ENCODE measurements at places on chromosomes 16 and 17.

DNA sequence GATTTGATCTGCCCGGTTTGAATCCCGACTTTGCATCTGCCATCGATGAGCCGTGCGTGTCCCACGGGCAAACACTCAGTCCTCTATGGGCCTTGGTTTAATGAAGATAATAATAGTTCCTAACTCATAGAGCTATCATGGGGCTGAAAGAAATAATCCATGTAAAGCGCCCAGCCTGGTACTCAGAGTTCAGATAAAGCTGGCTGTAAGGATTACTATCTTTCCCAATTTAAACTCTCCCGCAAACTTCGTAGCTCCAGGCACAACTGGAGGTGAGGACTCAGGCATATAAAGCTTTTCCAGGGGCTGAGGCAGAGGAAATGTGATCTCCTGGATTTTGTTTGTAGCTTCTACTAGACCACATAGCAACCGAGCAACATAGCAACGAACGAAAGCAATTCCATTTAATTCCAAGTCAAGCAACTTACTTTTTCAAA is 16.3 kb downstream of the ALOX15 start:
- peak; percentile 52 for DNase-seq

DNA sequence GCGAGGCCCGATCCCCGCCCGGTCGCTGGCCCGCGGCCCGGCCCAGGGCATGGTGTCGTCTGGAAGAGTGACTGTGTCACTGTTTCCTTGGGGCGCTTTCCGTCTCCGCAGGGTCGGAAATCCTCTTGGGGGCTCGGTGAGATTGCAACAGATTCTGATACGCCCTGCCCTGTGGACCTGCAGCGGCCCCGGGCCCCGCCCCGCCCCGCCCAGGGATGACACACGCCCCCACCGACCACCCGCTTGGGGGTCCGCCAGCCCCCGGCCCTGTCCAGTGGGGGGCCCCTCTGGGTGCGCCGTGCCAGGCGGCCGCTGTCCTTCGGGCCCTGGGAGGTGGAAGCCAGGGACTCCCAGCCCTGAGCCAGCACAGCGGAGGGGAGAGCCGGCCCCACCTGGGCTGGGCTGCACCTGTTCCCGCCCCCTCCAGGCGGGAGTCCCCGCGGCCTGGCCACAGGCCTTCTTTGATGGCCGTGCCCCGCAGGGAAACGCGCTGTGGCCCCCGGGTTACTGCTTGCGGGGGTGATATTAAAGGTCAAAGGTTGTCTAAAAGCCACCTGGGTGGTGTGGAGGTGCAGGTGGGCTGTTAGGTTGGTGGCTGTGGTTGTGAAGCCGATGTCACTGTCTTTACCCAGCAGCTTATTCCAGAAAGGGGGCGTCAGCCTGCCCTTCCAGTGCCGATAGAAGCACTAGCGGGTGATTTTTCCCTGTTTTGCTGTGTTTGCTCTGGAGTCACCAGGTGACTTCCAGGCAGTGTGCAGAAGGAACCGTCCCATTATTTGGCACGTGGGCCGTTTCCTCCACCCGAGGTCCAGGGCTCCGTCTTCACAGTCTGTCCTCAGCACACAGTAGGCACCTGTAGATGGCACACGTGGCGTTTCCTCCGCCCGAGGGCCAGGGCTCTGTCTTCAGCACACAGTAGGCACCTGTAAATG is 752 bp downstream of the TBC1D24 start:
- DNase-seq = peak; percentile 64

DNA sequence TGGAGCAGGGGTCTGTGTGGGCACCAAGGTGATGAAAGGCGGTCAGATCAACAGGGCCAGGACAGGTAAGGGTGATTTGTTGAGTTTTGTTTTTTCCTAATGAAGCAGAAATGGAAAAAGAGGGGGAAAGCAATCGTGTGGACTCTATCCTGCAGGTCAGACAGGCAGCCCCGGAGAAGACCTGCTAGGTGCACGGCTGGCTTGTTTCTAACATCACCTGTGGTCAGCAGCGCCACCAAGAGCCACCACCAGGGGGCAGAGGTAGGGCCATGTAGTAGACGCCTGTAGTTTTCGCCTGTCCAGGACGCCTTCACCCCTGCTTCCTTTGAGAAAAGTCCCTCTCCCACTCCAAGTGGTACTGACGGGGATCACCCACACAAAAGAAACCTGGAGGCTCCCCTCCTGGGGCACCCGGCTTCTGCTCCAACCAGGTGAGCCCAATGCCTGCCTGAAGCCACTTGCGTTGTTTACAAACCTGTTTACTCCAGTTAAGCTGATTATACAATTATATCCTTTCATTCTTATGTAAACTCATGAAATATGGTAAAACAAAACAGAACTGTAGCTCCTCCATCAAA is 54.2 kb upstream of the SEC14L1 start:
- peak; percentile 92 for DNase-seq

DNA sequence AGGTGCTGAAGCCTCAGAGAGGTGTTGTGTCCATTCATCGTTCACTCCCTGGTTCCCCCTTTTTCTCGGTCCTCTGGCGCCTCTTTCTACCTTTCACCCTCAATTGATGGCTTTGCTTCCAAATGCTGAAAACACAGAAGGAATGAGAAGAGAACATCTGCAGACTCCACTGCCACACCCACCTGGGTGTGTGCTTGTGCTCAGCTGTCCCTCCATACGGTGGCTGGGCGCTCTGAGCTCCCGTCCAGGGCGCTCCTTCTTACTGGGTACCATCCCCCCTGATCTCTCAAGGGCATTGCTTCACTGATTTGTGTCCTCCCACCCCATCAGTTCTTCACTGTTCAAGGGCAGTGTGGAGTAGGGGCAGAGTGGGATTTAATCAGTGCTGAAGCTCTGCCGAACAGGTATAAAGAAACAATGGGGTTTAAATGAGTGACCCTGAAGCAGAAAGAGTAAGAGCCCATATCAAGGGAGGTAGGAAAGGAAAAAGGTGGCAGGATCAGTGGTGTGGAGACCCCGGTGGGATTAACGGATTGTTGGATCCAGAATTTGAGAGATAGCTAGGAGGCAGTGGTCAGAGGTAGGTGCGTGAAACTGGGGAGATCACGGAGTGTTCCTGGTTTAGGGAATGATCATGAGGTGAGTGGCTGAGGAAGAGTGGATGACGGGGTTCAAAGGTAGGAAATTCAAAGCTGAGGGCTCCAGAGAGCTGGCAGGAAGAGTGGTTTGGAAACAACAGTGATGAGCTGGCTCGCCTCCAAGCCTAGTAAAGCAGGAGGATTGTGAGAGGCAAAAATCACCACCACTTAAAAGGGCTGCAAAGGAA is 40.8 kb downstream of the MRTFB start:
- DNase-seq = peak; percentile 20

Measured in DMS53 (cell line).